Lower lobe of right lung (tissue), 2 donors: ENCODE measurements at places on chromosomes 7 and 10. TPM values are rescaled to one million over a fixed set of nuclear protein-coding genes. Genes with fewer than 3 reads are reported as not detected.

TRIM56 gene
- total RNA-seq: 61.9 TPM

TMEM236 gene
- total RNA-seq: 5.9 TPM

DNAJC12 gene
- total RNA-seq: 1.5 TPM

GRCh38 chr10:112622786-112623185, 175.8 kb downstream of the VTI1A start:
- no peak for DNase-seq

DNA sequence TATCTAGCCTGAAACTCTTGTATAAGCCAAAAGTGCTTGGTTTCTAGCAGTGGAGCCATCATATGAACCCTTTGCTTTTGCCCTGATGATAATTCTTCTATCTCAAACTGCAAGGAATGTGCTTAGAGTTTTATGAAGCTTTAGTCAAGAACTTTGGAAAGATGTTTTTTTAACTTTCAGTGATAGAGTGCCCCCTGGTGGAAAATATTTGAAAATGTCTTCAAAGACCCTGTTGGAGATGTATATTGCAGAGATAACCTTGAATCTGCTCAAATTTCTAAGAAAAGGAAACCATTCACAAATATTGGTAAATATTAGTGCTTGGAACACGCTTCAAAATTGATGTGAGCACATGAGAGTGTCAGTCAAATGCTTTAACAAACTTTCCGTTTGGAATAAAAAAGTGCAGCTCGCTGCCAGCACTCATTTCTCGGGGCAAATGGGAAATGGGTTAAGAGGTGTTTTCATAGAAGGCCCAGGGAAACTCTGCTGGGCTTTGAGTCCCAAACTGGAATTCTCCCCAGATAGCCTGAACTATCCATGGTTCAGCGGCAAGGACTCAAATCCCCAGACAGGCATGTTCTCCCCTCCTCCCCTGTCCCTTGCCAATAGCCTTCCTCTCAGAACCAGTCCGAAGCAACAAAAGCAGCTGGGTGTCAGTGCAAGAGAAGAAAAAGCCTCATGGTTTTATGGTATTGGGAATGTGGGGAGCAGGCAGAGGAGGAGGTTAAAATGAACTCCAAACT, 129.3 kb downstream of the MYOF start:
- DNase-seq: no peak

DNA sequence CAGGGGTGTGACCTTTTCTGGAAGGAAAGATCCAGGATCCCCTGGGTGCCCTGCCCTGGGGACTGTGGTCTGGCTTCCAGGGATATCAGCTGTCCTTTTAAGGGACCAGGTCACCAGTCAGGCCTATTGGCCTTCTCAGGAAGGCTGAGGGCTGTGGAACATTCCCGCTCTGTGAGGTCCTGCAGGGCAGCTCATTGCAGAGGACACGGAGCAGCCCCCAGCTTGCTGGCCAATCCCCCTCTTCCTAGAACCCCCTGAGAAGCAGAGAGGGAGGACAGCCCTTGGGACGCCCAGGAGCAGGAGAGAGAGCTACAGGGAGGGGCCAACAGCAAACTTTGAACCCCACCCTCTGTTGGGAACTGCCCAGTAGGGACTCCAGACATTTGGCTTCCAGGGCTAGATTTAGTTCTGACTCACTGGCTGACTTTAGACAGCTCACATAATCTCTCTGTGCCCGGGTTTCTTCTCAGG, 67.9 kb upstream of the COL13A1 start:
- DNase-seq: no peak

DNA sequence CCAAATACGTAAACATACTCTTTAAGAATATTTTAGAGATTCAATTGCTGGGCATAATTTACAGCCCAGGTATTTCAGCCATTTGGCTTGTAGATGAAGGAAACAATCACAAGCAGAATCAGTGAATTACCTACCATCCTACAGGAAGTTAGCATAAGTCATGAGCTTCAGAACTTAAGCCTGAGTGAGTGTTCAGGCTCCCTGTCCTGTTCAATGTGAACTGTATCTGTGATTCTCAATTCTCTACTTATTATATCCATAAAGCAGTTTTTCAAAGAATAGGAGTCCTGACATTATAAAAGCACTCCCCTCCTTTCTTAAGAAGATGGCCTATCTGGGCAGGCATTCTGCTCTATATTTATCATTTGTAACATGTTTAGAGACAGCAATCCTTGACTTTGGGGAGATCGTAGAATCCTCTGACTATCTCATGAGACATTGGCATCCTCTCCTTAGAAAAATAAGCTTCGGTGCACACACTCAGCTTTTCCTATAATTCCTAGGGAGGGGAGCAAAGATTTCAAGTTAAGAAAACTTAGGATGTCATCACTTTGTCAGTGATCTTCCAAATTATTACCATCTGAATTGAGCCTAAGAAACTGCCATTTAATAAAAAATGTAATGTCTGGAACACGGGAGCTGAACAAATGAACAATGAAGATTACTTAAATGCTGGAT, 645.2 kb upstream of the IGFBP3 start:
- no peak for DNase-seq

DNA sequence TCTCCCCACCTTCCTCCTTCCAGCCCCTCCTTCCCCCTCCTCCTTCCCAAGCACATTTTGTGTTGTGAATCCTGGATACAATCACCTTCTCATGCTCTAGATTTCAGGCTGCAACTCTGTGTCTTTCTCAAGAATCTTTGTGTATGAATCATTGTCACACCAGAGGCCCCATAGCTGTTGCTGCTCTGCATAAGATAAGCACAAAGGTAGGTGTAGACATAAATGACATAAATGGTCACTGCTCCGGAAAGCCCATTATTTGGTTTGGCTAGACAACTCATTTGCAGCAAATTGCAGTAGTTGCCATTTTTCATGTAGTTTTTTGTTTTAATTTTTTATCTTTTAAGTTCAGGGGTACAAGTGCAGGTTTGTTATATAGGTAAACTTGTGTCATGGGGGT, 216.3 kb upstream of the NRP1 start:
- DNase-seq: no peak

DNA sequence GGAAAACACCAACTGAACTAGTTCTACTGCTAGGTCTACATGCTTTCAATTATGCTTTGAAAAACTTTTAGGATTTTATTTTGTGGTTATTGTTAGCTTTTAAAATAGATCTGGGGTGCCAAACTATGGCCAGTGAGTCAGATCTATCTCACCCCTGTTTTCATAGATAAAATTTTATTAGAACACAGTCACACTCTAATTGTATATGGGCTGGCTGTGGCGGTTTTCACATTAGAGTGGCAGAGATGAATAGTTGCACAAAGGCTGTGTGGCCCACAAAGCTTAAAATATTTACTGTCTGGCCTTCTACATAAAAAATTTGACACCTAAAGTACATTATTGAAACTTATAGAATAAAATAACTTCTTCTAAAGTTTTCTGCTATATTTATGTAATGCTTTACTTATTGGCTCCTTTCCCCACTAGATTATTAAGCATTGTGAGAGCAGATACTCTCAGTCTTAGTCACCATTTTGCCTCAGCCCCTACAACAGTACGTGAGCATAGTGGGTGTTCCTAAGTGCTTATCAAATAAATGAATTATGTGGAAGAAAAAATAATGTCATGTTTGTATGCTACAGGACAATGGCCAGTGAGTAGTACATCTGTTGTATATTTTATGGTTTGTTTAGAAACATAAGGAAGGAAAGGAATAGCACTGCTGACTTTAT, 5.4 kb upstream of the SUV39H2 start:
- DNase-seq: no peak

DNA sequence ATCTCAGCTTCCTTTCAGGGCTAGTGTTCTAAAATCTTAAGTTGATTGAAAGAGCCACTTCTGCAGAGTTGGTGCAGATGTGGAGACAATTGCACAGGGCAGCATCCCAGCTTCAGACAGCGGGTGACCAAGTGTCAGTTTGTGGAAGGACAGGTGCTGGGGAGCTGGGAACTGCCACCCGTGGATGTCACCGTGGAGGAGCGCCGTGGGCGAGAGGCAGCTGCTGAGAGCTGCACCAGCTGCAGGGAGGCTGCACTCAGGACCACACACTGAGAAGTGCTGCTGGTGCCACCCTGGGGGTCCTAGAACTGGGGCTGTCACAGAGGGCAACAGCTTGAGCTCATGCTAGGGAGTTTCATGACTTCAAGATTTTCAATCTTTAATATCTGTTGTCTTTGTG, 543.0 kb upstream of the FZD8 start:
- DNase-seq: no peak

DNA sequence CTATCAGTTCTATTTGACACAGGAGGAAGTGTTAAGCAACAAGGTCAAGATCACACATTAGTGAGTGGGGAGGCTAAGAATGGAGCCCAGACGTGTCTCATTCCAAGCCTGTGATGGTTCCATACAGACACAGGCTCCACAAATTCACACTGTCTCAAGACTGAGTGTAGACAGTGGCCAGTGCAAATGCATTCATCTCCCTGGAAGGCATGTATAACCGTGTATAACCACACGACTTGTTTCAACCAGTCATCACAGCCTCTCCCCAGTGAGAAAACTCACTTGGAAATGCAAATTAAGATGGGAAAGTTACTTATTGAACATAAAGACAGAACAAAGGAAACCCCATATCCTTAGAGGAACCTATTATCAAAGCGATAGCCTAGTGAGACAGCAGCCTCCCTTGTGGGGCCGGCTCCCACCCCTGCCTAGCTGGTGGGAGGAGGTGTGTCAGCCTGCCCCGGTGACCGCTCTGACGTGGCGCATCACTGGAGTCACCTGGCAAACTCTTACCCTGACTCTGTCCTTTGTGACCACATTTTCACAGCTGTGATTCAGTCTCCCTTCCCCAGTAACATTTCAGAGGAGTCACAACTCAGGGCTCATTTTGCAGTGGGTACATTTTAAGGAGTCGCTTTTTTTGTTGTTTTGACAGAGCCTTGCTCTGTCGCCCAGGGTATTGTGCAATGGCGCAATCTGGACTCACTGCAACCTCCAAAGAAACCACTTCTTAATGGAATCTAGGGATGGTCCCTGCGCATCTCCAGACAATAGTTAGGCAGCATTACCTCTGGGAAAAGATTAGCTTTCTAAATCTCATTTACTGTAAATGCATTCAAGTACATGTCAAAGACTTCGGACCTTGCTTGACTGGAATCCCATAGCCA, 126.6 kb upstream of the PARD3 start:
- no peak for DNase-seq

DNA sequence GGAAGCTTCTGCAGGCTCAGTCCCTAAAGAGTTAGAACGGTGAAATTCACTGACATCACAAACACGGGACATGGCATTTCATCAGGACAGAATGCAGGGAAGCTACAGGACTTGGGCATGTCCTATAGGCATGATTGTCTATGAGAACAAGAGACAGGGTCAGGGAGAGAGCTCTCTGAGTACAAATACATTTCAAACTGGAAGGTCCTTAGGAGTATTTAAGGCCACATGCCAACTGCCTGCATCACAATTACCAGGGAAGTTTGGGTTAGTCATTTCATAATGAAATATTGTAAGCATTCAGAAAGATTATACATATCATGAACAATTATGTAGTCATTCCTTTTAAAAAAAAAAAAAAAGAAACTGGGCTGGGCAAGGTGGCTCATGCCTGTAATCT, 71.3 kb downstream of the CREB3L2 start:
- DNase-seq: no peak

DNA sequence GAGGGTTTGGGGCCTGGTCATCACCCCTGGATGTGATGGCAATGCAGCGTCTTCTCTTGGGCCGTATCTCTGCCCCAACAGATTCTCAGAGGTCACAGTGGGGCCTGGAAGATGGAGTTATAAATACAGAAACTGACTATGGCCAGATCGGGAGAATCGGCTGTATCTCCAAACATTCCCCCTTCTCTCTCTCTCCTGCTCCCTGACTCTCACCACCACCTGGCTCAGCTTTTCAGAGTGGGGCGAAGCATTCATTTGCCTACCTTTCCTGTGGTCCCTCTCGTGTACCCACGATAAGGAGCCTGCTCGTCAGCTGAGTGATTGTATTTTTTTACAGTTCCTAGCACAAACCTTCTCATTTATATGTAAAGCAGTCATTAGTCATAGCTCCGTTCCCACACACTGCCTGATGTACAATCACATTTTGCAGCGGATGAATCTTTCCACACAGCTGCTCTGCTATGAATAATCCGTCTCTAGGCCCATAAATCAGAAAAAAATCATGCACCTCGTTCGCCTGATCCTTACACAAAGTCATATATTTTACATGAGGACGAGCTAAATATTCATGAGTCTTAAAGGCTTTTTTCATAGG, 23.2 kb upstream of the BTRC start:
- no peak for DNase-seq

GRCh38 chr10:47451998-47452494, 31.9 kb downstream of the ANXA8 start:
- peak; percentile 34 for DNase-seq
